ENCODE measurements at places on chromosomes 5 and 9.

DNA sequence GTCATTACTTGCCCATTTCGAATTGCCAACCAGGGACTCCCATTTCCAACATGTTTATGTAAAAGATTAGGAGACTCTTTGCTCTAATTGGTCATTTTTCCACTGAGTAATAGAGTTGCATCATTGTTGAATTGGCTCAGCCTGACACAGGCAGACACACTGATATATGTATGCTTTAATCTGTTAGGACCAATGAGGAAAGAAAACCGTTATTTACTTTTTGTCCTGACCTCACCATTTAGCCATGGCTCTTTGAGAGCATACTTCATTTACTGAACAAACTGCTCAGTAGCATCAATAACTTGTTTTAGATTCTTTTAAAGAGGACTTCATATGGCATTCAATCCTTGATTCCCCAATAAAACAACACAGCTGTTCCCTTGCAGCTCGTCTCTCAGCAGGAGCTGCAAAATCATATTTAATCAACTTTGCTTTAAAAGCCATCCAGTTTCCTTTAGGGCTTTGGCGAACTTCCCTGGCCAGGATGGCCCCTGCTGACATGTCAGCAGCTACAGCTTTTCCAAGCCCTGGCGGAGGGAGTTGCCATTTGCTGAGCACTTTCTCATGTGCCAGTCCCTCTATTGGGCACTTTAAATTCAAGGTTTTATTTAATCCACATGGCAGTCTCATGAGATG lies 251.5 kb upstream of the TNC start:
- peak; percentile 82 for DNase-seq

- DNase-seq: no peak
Observed at GRCh38 chr5:378976-379742, 57.6 kb downstream of the AHRR start.

GRCh38 chr9:15249042-15249818 lies 57.8 kb downstream of the TTC39B start:
- DNase-seq: no peak

- no peak for DNase-seq
Observed at GRCh38 chr9:34025062-34025461, 23.6 kb downstream of the UBAP2 start.

GRCh38 chr5:55031492-55031891 lies 7.4 kb downstream of the GZMK start:
- DNase-seq: no peak

DNA sequence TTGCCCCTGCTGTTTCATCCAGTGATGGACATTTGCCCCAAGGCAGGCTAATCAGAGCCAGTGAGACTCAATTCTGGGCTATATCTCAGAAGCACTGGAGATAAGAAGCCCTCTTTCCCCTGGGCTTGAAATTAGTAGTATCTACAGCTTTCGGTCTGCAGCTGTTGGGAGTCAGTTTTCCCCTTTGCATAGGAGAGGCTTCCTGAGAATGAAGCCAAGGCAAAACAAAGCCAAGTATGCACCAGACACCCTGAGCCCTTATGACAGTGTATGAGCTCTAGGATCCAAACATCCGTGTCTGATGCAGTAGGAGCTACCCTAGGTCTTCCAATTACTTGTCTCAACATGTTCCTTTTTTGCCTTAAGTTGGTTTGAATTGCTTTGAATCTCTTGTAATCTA lies 79.2 kb upstream of the PANK3 start:
- no peak for DNase-seq

- DNase-seq: no peak
Observed at GRCh38 chr9:93601666-93602065, 25.3 kb downstream of the PHF2 start.

- no peak for DNase-seq
Observed at GRCh38 chr5:136427426-136427825, 62.1 kb upstream of the TRPC7 start.

GRCh38 chr9:137173796-137174664 lies 2.2 kb upstream of the TMEM210 start:
- no peak for DNase-seq

DNA sequence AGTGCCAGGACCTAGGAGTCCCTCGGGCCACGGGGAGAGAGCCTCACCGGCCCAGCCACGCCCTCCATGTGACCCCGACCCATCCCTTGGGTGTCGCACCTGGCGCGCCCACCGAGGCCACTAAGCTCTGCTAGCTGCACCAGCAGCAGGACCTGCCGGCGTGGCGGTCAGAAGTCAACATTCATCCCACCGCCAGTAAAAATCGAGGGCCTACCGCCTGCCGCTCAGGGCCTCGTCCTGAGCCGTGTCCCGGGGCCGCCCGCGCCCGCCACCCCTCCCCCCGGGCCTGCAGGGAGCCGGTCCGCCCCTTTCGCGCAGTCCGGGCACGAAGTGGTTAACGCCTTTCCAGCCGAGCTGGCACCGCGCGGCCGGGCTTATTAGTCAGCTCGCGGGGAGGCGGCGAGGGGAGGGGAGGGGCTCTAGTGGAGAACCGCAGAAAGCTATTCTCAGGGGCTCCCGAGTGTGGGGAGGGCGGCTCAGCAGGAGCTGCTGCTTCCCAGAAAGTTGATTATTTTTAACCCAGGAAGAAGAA lies 124.4 kb downstream of the C9orf50 start:
- DNase-seq: no peak

- no peak for DNase-seq
Observed at GRCh38 chr9:129174724-129175514, 3.1 kb downstream of the IER5L start.

- DNase-seq: no peak
Observed at GRCh38 chr5:56314529-56314928, 81.4 kb upstream of the ANKRD55 start.

DNA sequence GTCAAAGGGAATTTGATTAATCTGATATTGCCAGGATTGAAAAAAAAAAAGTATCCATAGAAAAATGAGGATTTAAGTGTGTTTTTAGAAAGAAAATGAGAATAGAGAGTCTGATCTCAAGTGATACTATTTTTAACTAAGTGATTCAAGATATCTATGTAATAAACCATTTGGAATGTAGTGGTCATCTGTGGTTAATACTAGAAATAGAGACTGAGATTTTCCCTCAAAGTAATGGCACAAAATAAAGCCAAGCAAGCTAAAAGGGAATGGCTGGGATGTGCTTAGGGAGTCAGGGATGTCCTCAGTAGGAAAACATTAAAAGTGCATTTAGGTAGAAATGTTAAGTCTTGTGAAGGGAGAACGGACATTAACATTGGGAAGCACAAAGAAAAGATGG lies 90.6 kb downstream of the FBXO4 start:
- DNase-seq: no peak

GRCh38 chr9:19630760-19631159 lies 158.1 kb downstream of the SLC24A2 start:
- no peak for DNase-seq

- no peak for DNase-seq
Observed at GRCh38 chr5:37532976-37533740, 154.0 kb downstream of the WDR70 start.

- DNase-seq: no peak
Observed at GRCh38 chr5:137666461-137666850, 69.4 kb downstream of the KLHL3 start.

- no peak for DNase-seq
Observed at GRCh38 chr9:13707612-13708576, 428.4 kb upstream of the MPDZ start.

DNA sequence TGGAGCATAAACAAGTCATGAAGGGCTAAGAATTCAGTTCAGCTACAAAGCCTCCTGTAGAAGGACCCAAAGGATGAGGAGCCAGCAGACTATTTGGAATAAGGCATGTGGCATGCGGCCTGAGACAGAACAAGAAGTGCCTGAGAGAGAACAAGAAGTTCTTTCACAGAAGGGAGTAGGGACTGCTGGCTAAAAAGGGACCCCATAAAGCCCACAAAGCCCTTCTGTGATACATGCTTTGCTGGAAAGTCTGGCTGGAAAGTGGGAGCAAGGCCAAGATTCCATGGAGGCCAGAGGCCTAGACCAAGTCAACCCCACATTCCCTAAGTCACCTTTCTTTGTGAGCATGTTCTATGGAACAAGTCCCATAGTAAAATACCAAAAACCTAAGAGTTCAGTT lies 35.9 kb upstream of the UBAP2 start:
- no peak for DNase-seq

GRCh38 chr5:180377556-180378197 lies 24.5 kb upstream of the GFPT2 start:
- DNase-seq: no peak

GRCh38 chr9:130703501-130703900 lies 9.9 kb downstream of the EXOSC2 start:
- DNase-seq: no peak

- no peak for DNase-seq
Observed at GRCh38 chr5:8676695-8677094, 807.7 kb downstream of the MTRR start.

DNA sequence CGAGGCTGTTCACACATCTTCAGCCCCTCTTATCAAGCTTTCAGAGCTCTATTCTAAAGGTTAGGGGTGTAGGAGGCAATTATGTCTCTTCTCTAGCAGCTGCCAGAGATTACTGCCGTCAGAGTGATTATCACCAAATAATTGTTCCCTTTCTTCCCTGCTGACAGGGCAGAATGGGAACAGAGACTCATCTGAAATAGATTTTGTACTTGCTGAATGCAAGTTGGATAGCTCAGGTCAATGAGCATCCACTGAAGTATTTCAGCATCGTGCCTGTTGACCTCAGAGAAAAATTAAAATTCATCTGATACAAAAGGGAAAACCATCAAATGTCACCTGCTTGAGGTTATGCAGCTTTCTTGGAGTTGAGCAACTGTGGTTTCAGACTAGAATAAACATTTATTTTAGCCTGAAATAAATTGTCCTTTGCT lies 213.7 kb upstream of the MAP3K1 start:
- no peak for DNase-seq

GRCh38 chr5:34660444-34660843 lies 4.3 kb downstream of the RAI14 start:
- DNase-seq: no peak

DNA sequence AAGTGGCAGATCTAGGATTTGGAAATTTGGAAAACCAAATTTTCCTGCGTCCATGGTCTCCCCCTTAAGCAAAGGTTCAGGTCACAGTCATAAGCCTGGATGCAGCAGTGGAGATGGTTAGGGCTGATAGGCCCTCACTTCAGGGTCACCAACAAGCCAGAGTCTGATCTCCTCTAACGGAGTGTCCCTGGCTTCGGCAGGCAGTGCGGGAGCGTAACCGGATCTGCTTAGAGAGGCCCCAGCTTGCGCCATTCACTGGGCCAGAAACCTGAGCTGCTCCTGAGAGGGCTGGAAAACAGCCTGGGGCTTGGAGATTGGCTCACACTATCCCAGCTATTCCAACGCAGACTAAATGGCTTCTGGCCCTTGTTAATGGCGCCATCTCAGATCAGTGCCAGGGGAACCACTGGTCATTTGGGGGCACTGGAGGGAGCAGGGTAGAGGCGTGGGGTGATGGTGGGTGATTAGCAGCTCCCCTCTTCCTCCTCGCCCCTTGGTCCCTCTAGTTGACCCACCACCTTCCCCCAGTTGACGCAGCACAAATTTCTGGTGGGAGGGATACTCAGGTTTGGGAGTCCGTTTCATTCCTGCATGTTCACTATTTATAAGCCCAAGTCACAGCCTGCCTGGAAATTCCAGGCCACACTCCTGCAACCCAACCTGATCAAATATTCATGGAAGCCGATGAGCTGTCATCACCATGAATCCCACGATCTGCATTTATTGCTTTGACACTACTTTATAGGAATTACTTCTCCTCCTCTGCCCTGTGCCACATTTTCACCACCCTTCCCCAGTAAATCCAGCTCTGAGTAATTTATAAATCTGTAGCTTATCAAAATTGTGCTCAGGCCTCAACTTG lies 134.6 kb upstream of the CPEB4 start:
- DNase-seq: no peak

GRCh38 chr9:470552-471194 lies 256.0 kb downstream of the DOCK8 start:
- DNase-seq: no peak

- no peak for DNase-seq
Observed at GRCh38 chr5:56053363-56053762, 58.6 kb upstream of the IL6ST start.

GRCh38 chr5:78295035-78295961 lies 800 bp upstream of the AP3B1 start:
- no peak for DNase-seq

GRCh38 chr9:27280860-27281259 lies 16.1 kb downstream of the EQTN start:
- DNase-seq: no peak

DNA sequence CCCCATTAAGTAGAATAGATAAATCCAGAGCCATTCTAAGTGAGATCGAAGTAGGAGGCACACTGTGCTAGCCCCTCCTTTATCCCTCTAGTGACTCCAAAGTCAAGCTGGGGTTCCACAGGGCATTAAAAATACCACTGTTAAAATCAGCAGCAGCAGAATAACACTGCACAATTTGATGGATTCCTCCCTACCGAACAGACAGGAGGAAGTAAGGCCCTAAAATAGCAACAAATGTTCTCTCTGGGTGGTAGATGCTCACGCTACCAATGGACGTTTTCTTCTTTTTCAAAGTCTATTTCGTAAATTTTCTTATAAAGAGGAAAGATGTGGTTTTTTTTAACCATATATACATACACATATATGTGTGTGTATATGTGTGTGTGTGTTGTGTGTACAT lies 54.4 kb downstream of the FBXW11 start:
- no peak for DNase-seq

- DNase-seq: no peak
Observed at GRCh38 chr5:147509041-147509709, 693 bp downstream of the DPYSL3 start.

DNA sequence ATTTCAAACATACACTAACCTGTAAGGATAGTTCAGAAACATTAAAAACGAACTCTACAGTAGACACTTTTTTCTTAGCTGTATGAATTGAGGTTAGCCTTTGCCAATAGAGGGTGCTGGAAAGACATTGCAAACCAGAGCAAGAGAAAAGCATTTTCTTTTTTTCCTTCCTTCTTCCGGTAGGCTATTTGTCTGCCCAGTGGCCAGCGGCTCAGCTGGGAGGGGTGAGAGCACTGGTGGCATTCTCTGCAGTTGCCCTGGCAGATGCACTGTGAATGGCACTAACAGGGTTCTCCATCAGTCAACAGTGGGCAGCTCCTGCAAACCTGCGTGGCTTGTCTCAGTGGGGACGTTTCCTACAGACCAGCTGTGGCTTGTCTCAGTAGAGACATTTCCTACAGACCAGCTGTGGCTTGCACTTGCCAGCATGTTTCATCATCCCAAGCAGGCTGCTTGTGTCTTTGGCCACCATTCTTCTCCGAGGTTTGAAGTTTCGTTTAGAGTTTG lies 984.5 kb upstream of the CDH18 start:
- no peak for DNase-seq

DNA sequence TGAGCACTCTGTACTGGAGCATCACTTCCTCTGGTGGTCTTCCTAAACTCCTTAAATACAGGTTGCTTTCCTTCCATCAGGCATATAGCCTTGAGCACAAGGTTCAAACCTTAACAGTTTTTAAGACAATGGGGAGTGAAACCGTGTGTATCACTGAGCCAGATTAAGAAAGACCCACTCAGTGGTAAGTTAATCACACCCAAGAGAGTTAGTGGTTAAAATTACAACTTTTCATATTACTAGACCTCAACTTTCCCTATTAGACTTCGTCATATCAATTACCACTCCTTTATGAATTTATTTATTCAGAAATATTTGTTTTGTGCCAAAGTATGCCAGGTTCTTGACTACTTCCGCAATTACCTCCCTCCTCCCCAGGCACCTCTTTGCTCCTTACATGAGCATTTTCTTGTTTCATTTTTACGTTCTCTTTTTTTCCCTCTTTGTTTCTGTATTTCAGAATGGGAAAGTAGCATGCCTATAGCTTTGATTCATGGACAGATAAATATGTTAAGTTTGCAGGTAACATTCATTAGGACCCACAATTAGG lies 351.0 kb downstream of the KIAA0825 start:
- DNase-seq: no peak

GRCh38 chr5:141338538-141339306 lies at the start of gene PCDHGA2:
Gene PCDHGA2 (plus strand): TSS chr5:141338760.
- DNase-seq: no peak

All from SK-N-MC (cell line).